ENCODE measurements at places on chromosomes 13 and 19.

GRCh38 chr19:23116802-23117571 lies at the start of gene ZNF730:
Gene ZNF730, plus strand, starts transcription at chr19:23117025. Its CDS starts 149 bp downstream, at chr19:23117174.
- peak; percentile 61 for DNase-seq

DNA sequence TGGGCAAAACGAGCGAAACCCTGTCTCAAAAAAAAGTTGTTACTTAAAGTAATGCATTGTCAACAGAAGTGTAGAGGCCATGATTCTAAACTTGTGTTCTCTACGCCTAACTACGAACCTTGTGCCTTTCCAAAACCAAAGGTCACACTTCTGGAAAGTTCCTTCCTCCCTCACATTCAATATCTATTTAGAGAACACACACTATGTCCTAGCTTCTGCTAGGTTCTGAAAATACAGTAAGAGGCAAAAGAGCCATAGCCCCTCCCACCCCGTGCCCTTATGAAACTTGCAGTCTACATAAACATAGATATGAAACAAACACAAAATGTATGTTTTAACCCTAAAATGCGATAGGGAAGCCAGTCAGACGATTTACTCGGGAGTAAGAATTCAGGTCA lies 36.4 kb downstream of the RNF6 start:
- no peak for DNase-seq

GRCh38 chr13:49629947-49630346 lies 1.6 kb downstream of the ARL11 start:
- no peak for DNase-seq

- peak; percentile 54 for DNase-seq
Measured at GRCh38 chr19:35135389-35135909, 590 bp upstream of the LGI4 start.

DNA sequence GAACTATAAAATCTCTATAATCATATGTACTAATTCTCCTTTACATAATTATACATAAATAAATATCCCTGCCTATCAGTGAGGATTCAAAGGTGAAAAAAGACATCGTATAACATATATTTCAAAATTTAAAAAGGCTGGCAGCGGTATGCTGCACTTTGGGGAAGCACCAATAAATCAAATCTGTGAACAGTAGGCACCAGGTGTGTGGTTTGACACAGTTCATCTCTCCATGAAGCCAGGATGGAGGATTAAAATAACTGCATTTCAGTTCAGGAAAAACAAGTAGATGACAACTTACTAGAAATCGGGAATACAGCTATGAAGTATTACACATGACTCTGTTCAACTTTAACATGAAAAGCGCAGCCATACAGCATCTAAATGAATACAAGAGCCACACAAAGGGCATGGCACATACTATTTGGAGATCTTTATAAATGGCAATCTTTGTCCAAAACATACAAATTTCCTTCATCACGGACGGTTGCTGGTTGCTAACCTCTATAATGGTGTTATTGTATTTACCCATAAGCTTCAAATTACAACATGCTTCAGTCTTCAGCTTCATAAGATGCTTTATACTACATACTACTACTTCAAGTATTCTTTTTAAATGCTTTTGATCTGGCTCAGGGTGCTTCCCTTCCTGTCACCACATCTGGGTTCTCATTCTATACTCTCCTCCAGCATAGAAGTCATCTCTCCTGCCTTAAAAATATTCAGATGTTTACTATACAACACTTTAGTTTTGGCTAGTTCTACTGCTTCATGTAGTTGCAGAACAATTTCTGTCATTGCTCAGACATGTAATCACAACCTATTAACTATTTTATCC lies 128.7 kb downstream of the KLF12 start:
- no peak for DNase-seq

- DNase-seq = no peak
Measured at GRCh38 chr13:110206185-110206584, 100.8 kb downstream of the COL4A1 start.

DNA sequence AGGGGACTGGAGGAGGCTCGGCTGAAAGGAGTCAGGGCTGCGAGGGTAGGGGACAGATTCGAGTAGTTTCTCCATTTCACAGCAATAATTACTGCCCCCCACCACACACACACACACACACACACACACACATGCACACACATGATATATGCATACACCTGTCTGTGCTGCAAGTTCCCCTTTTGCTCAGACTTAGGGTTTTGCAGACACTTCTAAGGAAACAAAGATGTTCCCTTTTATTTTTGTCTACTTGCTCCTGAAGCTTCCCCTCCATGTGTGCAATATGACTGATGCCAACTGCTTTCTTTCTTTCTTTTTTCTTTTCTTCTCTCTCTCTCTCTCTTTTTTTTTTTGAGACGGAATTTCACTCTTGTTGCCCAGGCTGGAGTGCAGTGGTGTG lies 13.4 kb downstream of the MBD3L2B start:
- no peak for DNase-seq

GRCh38 chr13:99614465-99614885 lies 113.2 kb downstream of the TM9SF2 start:
- DNase-seq = peak; percentile 12

DNA sequence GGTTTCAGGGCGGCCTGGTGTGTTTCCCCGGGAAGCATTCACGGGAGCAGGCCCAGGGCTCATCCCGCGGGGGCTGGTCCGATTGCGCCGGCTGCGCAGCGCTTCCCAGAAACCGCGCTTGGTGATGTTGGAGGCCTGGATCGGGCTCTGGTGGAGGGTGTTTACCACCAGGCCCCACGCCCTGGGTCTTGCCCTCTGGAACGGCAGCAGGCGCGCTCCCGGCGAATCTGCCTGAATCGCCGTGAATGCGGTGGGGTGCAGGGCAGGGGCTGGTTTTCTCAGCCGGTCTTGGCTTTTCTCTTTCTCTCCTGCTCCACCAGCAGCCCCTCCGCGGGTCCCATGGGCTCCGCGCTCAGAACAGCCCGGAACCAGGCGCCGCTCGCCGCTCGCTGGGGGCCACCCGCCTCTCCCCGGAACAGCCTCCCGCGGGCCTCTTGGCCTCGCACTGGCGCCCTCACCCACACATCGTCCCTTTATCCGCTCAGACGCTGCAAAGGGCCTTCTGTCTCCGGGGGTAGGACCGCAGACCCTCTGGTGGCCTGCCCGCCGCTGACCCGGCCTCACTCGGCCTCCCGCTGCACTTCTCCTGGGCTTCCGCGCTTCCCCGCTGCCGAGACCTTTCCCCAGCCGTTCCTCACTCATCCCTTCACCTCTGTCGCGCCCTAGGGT lies 69.4 kb upstream of the GJB6 start:
- DNase-seq = no peak

DNA sequence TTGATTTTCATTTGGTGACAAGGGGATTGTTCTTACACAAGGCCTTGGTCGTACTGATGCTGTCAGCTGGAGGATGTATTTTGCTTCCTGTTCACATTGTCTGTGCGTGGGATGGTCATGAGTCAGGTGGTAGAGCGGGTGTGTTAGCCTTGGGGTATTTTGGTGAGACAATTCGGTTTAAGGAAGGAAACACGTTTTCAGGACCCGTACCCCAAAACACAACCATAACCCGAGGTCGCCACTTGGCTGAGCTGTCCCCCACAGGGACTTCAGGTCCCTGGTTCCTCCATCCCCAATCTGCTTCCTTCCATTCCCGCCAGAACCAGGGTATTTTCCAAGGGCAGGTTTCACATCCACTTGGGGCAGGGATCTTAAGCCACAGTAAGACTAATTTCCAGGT lies 15.0 kb downstream of the MYO9B start:
- DNase-seq = no peak

GRCh38 chr13:79307866-79308298 lies 98.2 kb downstream of the RBM26 start:
- no peak for DNase-seq

GRCh38 chr19:48926909-48927308 lies 6.6 kb upstream of the DHDH start:
- no peak for DNase-seq

- DNase-seq = no peak
Measured at GRCh38 chr13:78816592-78816991, 157.6 kb upstream of the OBI1 start.

GRCh38 chr13:113852536-113853517 lies 11.0 kb downstream of the GAS6 start:
- no peak for DNase-seq

DNA sequence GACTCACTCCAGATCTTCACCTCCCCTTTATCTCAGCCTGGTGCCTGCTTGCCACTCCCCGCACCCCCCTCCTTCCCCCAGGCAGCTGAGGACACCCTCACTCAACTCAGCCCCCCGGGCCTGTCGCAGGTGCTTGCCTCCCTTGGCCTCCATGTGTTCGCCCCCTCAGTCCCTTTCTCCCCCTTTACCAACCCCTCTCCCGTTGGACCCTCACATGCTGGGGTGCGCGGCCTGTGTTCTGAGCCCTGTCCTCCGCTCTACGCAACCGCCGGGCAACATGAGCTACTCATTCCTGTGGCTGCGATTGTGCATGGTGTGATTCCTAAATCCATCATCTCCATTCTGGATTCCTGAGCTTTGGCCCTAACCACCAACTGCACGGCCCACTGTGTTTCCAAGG lies 5.1 kb downstream of the CHERP start:
- no peak for DNase-seq

DNA sequence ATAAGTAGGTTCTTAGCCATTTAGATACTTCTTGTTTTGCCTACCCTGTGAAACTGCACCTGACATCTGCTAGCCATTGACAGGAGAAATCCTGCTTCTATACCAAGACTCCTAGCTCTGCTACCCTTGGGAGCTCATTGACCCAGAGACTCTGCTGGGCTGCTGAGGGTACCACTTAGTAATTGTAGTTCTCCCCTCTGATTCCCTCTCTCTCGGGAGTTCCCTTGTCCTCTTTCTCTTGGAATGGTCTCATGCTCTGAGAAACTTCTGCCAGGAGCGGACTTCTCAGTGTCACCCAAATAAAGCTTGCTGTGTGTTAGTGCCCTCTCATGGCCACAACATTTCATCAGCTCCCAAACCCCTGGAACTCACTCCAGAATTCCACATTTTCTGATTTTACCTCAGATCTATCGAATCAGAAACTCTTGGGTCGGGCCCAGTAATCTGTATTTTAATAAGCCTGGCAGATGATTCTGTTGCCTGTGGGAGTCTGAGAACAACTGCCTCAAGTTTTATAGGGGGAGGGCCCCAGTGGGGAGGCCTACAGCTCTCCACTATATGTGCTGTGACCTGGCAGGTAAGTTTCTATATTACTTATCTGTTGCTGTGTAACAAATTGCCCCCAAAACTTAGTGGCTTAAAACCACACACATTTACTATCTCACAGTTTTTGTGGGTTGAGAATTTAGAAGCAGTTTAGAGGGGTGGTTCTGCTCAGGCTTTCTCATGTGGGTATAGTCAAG lies 221.1 kb downstream of the TDRD3 start:
- DNase-seq = no peak

- DNase-seq = no peak
Measured at GRCh38 chr13:110772091-110772984, 58.8 kb downstream of the ING1 start.

DNA sequence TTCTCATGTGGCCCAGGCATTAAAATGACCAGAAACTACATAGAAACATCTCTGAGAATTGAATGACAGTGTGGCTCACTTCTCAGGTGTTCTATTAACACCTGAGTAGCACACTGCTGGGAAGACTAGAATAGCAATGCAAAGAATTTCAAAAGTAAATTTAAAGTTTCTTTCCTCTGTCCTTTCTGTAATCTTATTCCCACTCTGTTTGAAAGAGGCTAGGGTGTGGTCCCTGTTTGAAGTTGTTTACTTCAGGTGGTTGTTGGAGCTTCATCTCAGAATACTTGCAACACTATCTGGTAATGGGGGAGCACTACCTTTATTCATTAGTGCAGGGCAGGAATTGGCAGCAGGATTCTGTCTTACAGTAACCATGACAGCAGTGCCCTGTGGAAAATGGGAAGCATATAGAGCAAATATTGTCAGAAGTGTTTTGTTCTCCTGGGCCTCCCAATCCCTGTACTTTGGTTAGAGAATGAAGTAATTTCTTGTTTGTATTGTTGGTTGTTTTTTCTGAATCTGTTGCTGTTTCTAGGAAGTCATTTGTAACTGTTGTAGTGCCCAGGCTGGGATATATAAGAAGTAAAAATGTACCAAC lies 1210.2 kb upstream of the ATXN8OS start:
- no peak for DNase-seq

DNA sequence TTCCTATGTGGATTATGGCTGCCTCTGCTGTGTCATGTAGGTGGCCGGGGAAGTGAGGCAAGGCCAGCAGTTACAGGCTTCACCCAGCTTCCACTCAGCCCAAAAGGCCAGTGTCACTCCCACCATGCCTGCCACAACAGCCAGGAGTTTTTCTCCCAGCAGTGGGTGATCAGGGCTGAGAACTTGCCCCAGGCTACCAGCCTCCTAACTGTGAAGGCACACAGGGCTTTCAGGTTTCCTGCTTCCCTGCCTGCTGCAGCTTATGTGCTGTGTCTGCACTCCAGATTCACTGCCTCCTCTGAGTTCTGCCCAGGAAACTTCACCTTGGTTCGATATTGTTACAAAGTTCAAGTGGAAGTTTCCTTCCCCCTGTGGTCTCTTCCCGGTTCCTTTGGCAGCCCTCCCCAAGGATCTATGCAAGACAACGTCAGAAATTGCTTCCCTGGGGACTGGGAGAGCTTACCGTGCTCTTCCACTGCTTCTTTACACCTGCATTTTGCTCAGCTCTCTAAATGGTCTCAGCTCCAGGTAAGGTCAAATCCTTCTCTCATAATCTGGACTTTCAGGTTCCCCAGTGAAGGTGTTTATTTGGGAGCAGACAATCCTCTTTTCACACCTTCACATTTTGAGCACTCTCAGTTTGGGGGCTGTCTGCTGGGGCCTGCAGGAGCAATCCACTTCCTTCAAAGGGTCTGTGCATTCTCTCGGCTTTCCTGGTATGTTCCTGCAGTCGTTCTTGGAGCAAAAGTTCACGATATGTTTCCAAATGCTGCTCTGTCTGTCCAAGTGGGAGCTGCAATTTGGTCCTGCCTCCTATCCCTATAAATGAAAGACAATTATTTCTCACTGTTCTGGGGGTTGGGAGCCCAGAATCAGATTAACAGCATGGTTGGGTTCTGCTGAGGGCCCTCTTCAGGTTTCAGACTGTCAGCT lies 1730.1 kb upstream of the PRR20A start:
- no peak for DNase-seq

DNA sequence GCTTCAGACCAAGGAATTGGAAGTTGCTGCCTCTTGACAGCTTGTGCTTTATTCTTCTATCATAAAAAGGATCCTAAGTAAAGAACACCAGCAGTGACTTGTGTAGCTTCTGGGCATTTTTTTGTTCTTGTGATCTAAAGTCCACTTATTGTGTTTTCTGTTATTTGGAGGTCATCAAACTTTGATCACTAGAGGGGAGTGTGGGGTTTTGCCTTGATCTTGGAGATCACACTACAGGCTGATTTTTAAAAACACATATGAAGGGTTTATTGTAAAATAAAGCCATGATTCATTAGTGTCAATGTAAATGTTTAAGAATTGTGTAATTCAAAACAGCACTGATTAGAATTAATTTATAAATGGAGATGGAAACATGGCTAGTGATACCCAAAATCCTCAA lies 328.7 kb upstream of the EDNRB start:
- no peak for DNase-seq

- no peak for DNase-seq
Measured at GRCh38 chr13:45296259-45296658, 44.7 kb downstream of the TPT1 start.

DNA sequence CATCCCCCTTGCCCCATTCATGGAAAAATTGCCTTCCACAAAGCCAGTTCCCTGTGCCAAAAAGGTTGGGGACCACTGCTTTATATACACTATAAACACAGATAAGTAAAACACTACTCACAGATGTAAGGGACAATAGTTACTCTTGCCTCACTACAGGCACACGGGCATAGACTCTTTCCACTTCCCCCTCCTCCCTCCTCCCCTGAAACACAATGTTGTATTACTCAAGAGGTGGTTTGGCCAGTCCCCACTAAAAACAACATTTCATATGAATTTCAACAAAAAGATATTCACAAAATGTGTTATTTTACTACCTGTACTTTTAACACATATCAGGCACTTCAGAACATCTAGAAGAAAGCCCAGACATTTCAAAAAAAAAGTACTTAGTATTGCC lies 45.1 kb downstream of the EPSTI1 start:
- no peak for DNase-seq

Measured in NCI-H1930 (cell line).